ENCODE measurements at places on chromosomes 1 and 21.

DNA sequence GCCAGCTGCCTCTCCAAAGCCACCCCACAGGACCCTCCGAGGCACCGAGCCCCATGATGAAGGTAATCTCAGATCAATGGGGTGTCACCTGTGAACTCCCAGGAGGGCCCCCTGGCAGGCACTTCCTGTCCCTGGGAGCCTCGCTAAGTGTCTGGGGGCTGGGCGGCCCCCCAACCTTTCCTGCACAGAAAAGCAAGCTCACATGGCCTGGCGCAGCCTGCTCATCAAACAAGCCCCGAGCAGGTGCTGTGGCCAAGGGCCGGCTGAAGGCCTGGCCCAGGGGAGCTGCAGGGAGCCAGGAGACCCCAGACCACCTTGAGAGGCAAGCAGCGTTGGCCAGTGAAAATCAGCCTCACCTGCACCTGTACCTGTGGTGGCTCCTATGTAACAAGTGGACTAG lies 2.9 kb downstream of the RIPK4 start:
- no peak for DNase-seq

GRCh38 chr21:40830836-40831235 lies 16.1 kb downstream of the DSCAM start:
- no peak for DNase-seq

DNA sequence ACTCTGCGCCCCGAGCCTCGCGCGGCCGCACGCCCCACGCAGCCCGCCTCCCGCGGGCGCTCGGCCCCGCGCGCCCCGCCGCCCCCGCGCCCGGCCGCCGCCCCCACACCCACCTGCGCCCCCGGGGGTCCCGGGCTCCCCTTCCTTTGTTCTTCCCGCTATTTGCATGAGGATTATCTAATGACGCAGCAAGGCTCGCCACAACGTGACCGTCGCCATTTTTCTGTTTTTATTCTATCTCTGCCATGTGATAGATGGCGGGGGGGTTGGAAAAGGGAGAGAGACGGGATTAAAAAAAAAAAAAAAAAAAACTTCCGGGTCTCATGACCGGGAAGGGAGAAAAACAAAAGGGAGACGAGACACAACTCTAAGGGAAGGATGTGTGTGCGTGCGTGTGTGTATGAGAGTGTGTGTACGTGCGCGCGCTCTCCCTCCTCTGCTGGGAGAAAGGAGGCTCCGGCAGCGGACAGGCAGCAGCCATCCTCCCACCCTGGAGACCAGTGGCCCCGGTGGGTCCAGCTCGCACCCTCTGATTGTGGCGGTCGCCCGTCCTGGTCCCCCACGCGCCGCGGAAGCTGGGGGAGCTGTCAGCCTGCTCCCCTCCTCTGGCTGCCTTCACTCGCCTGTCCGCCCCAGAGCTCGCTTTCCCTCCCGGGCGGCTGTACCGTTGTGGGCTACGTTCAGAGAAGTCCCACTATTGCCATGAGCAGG lies 80.4 kb upstream of the AK4 start:
- DNase-seq: peak; percentile 13

- DNase-seq: no peak
Observed at GRCh38 chr21:45420061-45421041, 15.4 kb downstream of the COL18A1 start.

DNA sequence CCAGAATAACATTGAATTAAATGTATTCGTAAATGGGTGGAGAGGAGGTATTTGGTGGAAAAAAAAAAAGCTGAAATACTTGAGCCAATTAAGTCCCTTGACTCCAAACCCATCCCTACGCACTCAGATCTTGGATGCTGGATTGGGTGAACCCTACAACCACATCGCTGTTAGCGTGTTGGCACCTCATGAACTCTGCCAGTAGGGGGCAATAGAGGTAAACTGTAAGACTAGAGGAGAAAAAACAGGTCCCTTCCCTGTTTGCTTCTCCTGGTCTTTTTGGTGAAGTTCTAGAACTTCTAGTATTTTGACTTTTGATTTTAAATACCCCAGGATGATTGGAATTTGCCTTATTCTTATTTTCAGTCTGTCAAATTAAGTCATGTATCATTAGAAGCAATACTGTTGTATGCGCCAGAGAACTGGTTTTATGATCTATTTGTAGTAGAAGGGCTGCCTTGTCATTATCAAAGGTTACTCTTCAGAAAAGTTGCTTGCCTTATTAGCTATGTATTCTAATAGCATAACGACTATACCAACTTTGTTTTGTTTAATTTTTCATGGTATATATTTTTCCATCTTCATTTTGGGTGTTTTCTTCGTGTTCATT lies 1.9 kb upstream of the OR13G1 start:
- DNase-seq: no peak

DNA sequence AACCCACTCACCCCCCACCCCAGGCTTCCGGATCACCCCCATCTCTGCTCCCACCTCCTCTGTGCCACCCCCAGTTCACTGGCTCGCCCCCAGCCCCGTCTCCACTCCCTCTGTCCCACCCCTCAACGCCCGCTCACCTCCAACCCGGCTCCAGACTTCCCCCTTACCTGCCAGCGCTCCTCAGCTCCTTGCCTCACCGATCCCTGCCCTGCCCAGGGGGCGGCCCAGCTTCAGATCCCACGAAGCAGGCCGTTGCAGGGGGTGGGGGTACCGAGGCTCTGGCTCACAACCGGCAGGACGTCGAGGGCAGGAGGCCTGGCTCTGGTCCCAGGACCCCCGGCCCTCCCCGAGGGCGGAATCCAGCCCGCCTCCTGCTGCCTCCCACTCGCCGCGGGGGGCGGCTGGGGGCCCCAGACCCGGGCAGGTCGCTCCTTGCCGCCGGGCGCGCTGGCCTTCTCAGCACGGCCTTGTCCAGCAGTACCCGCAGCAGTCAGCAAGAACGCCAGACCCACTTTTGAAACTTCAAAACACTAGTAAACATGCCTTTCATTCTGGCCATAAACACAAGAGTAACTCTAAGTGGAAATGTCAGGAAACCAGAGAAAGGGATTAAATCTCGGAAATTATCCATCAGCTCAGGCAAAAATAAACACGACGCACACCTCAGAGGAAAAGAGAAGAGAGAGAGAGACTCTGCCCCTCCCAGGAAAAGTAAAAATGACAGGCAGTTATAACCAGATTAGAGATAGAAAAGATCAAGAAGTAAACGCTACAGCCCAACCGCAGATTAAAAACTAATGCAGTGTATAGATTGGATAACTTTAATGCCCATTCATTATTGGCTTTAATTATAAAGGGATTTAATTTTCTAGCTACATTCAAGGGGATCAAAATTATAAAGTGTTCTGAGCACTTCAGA lies 1.0 kb upstream of the FAM89A start:
- no peak for DNase-seq

GRCh38 chr21:45154511-45155508 lies 80.4 kb downstream of the ADARB1 start:
- no peak for DNase-seq

- DNase-seq: no peak
Observed at GRCh38 chr1:218739426-218739825, 394.3 kb downstream of the TGFB2 start.

DNA sequence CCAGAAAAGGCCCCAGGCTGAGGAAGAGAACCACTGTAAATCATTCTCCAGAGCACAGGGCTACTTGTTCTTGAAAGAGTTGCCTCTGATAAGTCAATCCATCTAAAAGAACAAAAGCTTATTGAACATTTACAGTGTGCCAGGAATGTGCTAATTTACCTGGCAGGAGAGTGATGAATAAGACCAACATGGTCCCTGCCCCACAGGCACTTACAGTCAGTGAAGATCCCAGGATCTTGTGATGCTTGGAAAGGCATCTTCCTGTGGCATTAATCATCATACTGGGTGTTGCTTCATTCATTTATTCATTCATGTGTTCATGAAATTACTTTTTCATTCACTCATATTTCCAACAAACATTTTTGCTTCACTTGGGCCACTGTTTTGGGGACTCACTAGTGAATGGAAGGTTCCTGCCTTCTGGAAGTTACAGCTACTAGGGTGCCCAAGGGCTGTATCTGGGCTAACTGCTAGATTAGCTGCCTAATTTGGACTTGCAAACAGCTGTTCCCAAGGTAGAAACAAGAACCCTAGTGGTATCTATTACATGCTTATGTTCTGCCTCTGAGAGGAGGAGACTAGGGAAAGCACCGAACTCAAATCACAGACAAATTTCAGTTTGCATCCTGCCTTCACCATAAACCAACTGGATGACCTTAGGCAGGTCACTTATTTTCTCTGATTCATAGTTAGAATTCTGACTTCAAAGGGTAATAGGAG lies 133.5 kb downstream of the CLIC6 start:
- DNase-seq: no peak

DNA sequence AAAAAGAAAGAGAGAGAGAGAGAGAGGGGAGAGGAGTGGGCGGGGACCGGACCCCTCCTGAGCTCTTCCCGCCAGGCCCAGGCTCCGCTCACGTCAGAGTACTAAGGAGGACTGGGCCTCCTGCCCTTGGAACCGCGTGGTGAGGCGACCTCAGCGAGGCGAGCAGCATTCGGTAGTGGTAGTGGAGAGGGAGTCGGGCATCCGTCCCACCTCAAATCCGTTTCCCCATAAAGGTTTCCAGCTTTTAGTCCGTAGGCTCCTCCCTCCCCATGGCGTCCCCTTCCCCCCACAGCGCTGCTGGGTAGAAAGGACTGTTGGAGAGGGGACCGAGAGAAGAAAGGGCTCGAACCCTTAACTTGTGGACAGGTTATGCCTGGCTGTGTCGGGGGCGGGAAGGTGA lies 124.4 kb upstream of the BARHL2 start:
- DNase-seq: no peak

DNA sequence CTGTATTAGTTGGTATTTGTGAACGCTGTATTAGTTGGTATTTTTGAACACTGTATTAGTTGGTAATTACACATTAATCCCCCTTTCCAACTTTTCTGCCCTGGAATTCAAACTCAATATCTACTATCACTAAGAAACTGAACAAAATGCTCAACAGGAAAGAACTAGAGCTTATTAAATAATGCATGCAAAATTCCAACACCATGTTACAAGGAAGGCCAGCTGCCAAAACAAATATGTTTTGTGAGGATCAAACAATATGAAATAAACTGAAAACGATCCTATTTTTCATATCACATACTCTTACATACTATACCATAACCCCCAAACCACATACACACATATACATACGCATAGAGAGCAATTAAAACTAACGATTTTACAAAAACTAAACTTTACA lies 104.9 kb downstream of the CDC42BPA start:
- DNase-seq: no peak

DNA sequence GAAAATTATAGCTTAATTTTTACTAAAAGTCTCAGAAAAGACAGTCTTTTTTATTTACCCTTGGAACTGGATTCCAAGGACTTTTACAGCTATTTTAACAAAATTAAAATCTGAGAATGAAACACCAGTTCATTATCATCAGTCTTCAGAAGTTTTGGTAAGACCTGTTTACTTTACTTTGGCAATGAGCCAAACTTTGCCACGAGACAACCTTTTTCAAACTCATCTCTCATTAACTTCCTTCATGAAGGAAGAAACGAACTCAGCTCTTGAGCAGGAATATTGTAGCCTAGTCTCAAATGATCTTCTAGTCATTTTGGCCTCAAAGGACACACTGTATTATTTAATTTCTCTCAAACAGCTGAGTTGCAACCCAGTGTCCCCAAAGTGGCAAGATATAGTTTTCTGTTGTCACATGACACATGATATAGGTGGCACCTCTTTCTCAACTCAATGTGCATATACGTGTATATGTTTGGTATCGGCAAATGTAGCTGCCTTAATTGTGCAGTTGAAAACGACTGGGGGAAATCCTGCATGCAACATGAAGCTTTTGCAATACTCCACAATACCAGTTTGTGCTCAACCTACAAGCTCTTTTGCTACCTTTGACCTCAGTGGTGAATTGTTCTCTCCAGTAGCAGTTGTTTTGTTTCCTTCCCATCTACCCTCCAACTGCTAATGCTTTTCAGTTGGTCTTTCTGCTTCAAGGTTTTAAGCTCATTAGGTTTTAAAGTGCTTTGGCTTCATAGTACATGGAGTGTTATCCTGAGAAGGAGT lies 8.4 kb upstream of the GNG4 start:
- DNase-seq: no peak

DNA sequence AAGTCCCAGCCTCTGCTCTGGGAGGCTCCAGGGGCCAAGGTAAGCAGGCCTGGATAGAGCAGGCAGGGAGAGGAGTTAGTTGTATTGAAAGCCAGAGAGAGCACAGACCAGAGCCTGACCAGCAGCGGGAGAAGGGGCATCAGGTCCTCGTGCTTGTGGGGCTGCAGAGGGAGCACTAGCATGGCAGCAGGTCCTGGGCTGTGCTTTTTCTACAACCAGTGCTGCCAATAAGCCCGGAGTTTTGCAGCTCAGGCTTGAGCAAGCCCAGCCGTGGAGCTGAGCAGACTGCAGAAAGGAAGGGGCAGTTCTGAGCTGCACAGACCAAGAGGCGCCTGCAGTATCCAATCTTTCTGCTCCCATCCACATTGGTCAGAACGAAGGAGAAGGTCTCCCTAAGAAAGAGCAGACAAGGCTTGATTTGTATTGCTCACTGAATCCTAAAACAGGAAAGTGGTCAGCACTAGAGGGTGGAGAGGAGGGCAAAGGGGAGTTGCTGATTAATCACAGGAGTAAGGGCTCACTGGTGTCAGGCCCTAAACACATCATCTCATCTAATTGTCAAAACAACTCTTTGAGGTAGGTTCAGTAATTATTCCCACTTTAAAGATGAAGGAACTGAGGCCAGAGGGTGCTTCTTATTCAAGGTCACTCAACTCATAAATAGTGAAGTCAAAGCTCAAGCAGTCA lies 2.7 kb downstream of the DENND2D start:
- DNase-seq: no peak

- DNase-seq: no peak
Observed at GRCh38 chr1:156555715-156556114, 16.6 kb downstream of the IQGAP3 start.

DNA sequence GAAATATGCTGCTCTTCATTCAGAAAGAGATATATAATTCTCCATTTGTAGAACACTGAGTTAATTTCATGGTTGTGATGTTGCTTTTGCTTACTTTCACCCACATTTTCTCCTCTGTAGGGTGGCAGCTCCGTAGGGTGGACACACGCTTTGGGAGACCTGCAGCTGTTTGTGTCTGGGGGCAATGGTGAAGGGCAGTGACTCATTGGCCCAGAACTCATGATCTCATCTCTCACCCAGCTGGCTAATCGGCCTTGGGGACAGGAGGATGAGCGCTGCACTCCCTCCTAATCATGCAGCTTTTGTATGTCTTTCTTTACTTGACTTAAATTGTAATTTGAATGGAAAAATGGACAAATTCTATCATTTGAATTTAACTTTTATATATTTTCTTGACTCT lies 9.6 kb downstream of the DISC1 start:
- DNase-seq: no peak

DNA sequence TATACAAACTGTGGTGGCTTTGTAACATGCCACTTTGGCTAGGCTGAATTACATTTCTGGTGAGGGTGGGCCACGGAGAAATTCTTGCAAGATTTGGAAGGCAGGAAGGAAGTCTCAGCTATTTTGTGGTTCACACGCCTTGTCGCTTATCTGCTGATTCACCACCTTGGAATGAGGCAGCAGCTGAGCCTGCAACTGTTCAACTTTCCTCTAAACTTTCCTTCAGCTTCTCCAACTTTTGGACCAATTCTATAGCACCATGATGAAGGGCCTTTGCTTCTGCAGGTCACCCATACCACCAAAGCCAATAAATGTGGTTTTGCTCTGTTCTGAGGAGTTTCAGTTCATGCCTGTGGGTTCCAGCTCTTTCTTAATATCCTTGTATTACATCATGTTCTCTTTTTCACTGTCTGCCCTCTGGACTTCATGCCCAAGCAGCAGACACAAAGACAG lies 337.6 kb upstream of the SNX7 start:
- DNase-seq: peak; percentile 1

GRCh38 chr1:15957221-15958095 lies 18.4 kb downstream of the ZBTB17 start:
- no peak for DNase-seq

Measured in stimulated activated CD8-positive, alpha-beta memory T cell treated with anti-CD3 and anti-CD28 coated beads, Interleukin-7, amount 100 ng/mL, for 1 hour (primary cell).